CD4-positive, alpha-beta T cell treated with Interleukin-4 for 4 hours (primary cell): ENCODE measurements at places on chromosomes 3 and 15.
A peak's percentile ranks its signal among the peaks of the same experiment; 100 is the strongest.

GRCh38 chr3:3302964-3303363, 123.5 kb upstream of the CRBN start:
- no peak for DNase-seq

DNA sequence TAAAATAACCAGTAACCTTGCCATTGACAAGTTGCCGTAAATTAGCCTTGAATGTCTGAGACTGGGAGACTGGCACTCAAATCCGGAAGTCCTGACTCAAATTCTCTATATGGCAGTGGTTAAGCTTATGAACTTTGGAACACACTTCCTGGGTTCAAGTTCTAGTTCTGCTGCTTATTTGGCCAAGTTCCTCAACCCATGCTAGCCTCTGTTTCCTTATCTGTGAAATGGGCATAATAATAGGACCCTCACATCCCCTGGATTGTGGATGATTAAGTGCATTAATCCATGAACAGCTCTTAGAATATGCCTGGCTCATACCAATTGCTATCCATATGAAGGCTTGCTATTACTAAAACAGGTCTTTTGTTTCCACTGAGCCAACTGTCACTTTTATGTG, 311.5 kb downstream of the EDEM1 start:
- DNase-seq: no peak

DNA sequence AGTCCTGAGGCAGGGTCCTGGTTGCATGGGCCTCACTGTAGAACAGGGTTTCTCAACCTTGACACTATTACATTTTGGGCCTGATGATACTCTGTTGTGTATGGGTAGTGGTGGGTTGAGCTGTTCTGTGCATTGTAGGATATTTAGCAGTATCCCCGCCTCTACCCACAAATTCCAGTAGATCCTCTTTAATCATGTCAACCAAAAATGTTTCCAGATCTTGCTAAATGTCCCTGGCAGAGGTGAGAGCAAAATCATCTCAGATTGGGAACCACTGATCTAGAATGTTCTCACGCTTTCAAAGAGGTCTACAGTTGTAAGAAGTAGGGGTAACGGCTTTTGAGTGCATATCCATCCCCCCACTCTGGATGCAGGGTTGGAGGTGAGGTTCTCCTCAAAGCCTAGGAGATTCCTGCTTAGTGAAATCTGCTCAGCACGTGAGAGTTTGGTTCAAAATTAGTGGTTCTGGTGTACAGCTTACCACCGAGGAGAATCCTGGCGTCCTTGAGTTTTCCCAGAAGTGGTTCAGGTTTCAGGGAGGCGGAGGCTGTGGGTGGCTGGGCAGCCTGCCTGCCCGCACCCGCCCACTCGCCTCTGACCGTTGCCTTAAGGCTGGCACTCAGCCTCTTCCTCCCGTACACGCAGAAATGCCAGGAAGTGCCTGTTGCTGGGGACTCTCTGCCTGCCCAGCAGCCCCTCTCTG, 5.3 kb downstream of the ACVR2B start:
- DNase-seq: no peak

- no peak for DNase-seq
Observed at GRCh38 chr15:80098341-80098740, 38.9 kb downstream of the ZFAND6 start.

GRCh38 chr3:45868213-45868612, 18.1 kb upstream of the CCR9 start:
- no peak for DNase-seq

GRCh38 chr3:58659051-58659675, 7.4 kb downstream of the FAM3D start:
- DNase-seq: no peak

GRCh38 chr3:172836390-172836997, 86.0 kb downstream of the ECT2 start:
- DNase-seq: peak; percentile 8

- DNase-seq: peak; percentile 33
Observed at GRCh38 chr15:90478846-90479481, 50.8 kb upstream of the CRTC3 start.

DNA sequence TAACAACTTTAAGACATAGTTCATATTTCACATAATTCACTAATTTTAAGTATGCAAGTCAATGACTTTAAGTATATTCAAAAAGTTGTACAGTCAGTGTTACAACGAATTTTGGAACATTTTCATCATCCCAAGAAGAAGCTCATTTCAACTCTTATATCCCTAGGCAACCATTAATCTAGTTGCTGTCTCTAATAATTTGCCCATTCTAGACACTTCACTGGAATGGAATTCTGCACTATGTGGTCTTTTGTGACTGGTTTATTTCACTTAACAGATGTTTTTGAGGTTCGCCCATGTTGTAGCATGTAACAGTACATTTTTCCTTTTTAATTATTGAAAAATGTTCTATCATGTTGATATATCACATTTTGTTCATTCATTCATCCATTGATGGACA, 104.2 kb upstream of the SPRED1 start:
- DNase-seq: no peak
